ENCODE measurements at places on chromosomes 5 and 9.

GRCh38 chr9:16884952-16885513, 14.6 kb upstream of the BNC2 start:
- no peak for DNase-seq

- DNase-seq, result no peak
Measured at GRCh38 chr9:124448019-124448418, 2.2 kb upstream of the ADGRD2 start.

DNA sequence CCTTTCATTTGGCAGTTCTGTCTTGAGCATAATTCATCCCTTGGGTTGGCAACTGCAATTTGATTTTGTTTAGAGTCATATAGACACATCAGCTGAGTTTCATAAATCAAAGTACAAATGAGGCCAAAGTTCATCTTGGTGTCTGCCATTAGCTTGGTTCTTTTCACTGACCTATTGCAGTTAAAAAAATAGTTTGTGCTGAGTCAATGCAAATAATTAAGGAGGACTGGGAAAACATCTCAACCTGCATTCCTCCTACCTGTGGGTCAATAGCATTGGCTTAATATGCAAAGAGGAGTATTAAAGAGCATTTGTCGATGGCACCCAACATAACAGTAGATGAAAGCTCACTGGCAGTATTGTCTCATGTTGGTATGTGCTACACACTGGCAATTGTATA, 1.6 kb downstream of the PKD2L2 start:
- no peak for DNase-seq

DNA sequence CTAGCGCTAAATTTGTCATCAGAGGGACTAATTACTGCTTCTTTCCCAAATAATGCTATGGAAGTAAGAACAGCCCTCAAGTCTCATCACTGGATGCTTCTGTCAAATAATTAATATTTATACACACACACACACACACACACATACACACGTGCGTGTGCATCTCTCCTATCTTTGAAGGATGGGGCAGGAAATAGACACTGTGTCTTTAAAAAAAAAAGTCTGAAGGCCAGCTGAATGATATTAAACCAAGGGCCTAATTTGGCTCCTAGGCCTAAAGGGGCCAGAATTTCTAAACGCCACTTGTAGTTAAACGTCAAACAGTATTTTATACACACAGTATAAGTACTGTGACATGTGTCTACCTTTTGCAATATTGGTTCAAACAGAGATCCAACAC, 3.3 kb downstream of the SLF1 start:
- no peak for DNase-seq

- DNase-seq, result no peak
Measured at GRCh38 chr5:124264499-124264898, 481.9 kb downstream of the ZNF608 start.

DNA sequence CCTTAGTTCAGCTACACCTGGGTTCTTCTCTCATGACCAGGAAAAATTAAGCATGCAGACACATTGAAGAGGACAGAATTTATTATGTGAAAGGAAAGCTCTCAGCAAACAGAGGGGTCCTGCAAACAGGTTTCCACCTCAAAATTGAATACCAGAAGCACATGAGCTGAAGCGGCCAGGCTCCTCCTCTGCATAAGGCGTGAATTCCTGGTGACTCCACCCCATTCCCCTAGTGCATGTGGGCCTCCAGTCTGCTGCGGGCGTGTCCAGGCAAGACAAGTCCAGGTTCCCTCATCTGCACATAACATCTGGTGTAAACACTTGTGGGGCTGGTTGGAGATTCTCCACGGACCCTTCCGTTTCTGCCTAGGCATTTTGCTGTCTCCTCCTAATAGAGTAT, 1156.4 kb downstream of the FOXD4L5 start:
- no peak for DNase-seq

- DNase-seq, result no peak
Measured at GRCh38 chr9:37624073-37624472, 26.7 kb upstream of the FRMPD1 start.

DNA sequence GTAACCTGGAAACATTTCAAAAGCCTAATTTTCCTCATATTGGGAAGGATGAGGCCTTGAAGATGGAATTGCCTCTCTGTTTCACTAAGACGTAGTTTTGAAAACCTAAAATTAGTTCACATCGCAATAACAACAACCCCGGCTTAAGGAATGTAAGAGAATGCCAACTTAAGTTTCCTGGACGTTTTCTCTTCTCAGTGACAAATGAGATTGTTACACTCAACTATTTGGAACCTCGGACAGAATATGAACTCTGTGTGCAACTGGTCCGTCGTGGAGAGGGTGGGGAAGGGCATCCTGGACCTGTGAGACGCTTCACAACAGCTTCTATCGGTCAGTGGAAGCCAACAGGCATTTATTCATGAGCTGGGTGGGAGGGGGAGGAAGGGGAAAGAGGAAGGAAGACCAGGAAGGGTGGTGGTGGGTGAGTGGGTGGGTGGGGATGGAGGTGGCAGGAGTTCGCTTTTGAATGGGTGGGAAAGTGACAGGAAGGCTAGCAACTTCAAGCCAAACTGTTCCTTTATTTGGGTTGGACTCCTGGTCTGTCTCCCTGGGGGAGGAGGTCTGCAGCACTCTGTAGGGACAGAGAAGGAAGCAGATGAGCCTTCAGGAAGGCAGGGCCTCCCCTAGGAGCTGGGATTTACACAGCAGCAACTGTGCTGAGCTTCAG, 83.4 kb downstream of the TEK start:
- DNase-seq, result no peak

DNA sequence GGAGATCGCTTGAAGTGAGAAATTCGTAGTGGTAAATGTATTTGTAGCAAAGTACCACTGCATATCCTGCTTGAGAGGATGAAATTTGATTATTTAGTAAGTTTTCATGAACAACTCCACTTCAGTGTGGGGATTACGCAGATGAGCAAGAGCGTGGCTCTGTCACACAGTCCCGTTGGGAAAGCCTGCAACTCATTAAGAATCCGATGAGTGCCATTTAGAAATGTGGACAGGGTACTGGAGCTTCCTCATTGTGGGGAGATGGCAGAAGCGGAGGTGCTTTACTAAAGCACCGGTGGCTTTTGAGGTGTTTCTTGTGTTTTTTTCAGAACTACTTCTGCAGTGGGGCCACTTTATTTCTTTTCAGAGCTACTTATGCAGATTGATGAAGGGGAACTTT, 1.4 kb downstream of the TJP2 start:
- DNase-seq, result no peak
